Fibroblast of villous mesenchyme (primary cell): ENCODE measurements at places on chromosomes 11 and 22.

GRCh38 chr11:8390851-8391612 is 127.4 kb upstream of the LMO1 start:
- DNase-seq = no peak

GRCh38 chr11:119377112-119377901 is 4.2 kb downstream of the USP2 start:
- no peak for DNase-seq

- no peak for DNase-seq
Measured at GRCh38 chr22:42083119-42083518, 3.6 kb downstream of the SMDT1 start.

- DNase-seq = no peak
Measured at GRCh38 chr11:122664188-122664587, 8.7 kb downstream of the UBASH3B start.

GRCh38 chr11:30360741-30361140 is 37.8 kb downstream of the ARL14EP start:
- no peak for DNase-seq

GRCh38 chr11:85827748-85828639 is 17.1 kb upstream of the SYTL2 start:
- peak; percentile 94 for DNase-seq

DNA sequence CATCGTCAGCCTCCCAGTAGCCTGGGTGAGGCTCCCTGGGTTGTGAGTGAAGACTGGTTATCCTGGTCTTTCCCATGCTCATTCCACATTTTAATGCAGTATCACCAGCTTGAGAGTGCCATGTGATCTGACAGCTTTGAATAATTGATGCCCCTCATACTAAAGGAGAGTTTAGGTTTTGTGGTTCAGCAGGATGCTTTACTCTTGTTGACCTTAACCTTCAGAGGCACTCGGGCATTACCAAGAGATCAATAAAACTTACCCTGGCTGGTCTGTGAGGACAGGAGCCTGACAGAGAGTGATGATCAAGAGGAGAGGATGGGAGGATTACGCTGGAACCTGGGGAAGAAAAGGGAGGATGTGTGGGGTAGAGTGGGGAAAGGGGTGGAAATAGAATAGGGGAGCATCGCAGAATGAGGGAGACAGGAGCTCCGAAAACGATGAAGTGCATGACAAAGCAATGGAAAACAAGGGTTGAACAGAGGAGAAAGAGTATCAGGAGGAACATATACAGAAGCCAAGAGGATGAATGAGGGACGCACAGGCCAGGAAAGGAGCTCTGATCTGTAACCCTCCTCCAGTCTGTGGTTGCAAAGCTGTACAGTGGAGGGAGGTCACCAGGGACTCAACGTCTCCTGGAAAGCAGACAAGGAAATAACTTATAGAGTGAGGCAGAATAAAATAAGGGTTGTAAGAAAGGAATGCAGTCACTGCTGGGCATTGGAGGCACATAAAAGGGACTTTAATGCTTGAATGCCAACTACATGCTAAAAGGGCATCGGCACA is 594.5 kb downstream of the NTM start:
- DNase-seq = no peak

GRCh38 chr11:134164490-134165370 is 59.0 kb downstream of the NCAPD3 start:
- no peak for DNase-seq

GRCh38 chr11:6357222-6357621 is 33.1 kb upstream of the SMPD1 start:
- peak; percentile 76 for DNase-seq

DNA sequence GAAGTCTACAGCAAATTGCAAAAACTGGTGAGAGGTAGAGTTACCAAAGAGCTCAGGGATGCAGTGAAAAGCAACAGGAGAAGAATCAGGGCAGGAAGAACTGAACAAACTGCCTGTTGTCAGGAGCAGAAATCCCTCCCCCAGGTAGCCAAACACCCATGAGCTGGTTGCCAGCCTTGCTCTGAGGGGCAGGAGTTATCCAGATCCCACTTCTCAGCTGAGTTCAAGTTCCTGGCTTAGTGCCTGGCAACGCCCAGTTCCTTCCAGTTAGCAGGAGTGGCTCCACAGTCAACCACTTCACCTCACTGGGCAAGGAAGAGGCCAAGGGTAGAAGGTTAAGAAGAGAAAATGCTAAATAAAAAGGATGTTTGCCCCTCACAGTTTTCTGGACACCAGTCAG is 1.9 kb upstream of the MPZL2 start:
- no peak for DNase-seq

- DNase-seq = peak; percentile 81
Measured at GRCh38 chr11:14764579-14765527, 121.2 kb downstream of the PDE3B start.

GRCh38 chr11:94884376-94884775 is 89.0 kb downstream of the CWC15 start:
- no peak for DNase-seq

GRCh38 chr22:21013657-21014201 is 1.2 kb upstream of the P2RX6 start:
- no peak for DNase-seq

DNA sequence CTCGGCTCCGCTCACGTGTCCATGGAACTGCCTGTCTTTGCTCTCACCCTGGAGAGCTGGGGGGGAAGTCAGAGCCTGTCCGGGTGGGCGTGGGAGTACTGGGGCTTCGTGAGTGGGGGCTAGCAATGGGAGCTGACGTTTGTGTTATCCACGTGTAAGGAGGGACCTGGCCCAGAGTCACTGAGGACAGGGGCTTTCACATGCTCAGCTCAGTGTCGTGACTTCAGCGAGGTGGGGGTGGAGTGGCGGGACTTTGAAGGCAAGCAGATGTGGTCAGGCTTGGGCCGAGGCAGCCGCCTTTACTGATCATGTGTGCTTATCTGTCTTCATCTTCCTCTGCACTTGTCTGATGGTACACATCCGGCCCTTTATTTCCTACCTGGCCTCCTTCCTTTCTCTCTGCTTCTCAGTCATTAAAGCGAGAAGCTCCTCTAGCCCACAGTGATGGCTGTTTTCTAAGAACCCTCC is 113.1 kb upstream of the NNMT start:
- no peak for DNase-seq

DNA sequence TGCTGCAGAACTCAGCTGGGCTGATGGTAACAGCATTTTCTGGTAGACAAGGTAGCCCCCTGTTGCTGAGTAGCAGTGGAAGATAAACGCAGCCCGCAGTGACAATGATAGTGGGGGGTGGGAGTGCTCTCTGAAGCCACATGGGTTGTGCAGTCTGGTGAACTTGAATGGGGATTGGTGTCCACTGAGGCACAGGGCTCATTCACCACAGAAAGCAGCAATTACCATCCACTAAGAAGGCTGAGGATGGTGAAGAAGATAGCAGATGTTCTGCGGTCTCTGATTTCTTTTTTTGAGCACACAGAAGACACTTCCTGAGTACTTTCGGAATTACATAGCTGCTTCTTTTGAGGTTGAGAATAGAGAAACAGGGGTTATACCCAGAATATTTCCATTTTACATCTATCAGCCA is 150.3 kb downstream of the LRRC4C start:
- DNase-seq = no peak

DNA sequence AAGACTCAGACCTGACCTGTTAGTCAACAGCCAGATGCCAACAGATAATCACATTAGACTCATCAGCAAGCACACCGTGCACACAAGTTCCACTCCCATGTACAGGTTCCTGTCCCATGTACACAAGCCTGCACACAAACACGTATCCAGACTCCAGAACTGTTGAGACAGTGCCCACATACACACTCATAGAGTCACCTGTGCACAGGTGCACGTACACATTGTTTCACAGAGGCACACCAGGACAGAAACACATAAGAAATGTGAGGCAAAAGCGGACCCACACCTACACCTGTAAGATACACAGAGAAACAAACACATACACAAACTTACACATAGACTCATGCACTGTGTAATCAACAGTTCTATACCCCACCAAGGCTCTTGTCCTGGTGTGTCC is 2.7 kb upstream of the ZNF74 start:
- DNase-seq = no peak

DNA sequence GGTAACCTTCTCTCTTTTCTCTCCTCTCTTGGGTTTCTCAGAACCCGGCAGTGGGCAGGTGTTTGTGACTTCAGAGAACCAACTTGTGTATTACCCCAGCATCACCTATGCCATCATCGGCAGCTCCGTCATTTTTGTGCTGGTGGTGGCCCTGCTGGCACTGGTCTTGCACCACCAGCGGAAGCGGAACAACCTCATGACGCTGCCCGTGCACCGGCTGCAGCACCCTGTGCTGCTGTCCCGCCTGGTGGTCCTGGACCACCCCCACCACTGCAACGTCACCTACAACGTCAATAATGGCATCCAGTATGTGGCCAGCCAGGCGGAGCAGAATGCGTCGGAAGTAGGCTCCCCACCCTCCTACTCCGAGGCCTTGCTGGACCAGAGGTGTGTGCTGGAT is 62.2 kb downstream of the COMMD9 start:
- no peak for DNase-seq

- peak; percentile 45 for DNase-seq
Measured at GRCh38 chr22:30047364-30047738, 32.9 kb upstream of the HORMAD2 start.

DNA sequence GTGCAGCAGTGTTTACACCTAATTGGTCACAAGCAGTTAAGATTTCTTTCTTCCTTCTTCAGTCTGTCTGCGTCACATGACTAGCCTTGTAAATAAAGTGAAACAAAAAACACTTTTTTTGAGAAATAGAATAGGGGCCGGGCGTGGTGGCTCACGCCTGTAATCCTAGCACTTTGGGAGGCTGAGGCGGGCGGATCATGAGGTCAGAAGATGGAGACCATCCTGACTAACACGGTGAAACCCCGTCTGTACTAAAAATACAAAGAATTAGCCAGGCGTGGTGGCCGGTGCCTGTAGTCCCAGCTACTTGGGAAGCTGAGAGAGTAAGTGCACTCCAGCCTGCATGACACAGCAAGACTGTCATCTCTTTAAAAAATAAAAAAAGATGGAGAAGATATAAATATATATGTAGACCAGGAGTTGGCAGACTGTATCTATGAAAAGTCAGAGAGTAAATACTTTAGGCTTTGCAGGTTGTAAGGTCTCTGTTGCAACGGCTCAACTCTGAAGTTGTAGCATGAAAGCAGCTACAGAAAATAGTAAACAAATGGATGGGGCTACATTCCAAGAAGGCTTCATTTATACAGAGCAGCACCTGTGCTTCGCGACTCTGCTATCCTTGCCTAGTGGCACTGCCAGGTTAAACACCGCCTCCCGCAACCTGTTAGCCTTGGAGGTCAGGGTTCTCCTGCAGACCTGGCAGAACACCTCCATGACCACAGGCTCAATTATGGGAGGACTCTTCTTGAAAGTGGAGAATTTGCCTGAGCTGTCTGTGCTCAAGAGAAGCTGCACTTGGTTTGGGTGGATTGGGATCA is 55.9 kb downstream of the PPP6R2 start:
- peak; percentile 14 for DNase-seq

GRCh38 chr11:69310934-69311766 is 17.2 kb downstream of the MYEOV start:
- no peak for DNase-seq

DNA sequence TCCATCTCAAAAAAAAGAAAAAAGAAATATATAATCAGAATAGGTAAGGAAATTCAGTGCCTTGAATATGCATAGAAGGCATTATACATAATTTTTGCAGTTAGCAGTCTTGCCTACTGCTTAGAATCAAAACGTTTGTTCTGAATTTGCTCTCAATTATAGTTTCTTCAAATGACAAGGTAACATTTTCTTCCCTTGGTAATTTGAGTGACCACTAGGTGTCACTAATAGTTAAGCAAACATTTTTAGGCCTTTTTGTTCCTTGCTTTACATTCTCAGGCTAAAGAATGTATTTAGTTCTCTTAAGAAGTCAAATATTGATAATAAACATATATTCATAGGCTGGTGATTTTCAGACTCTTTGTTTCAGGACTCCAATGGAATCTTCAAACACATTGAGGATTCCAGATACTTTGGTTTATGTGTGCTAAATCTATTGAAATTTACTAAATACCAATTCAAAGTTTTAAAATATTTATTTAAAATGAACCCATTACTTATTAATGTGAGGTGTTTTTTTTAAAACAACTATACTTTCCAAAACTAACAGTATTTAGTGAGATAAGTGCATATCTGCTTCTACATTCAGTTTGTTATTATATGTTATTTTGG is 55.0 kb upstream of the DEPDC7 start:
- peak; percentile 72 for DNase-seq

DNA sequence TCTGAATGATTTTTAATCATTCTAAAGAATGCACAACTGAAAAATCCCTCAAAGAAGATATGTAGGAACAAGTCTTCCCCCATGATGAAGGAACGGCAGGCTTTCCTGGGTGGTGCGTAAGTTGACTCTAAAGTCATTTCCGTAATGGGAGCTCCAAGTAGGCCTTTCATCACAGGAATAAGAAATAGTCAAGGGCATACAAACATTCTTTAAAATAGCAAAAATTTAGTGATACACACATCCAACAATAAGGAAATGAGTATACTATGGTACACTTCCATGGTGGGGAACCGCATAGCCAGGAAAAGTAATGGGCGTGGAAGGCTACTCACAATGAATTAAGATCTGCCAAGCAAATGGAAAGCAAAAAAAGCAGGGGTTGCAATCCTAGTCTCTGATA is 10.7 kb downstream of the CD59 start:
- DNase-seq = no peak

DNA sequence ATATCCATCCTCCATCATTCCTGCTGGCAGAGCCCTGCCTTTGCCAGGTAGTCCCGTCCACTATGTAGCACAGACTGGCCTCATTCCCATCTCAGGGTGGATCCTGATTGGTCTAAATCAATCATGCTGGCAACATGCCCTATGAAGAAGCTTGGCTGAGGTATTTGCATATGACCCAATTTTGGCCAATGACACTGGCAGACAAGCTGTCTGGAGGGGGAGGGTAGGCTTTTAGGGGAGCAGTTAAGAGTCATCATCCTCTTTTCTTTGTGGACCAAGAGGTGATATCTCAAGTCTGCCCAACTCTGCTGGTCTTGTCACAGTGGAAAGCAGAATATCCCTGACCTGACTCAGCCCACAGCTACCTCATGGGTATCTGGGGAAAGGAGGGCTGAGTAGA is 5.1 kb downstream of the CCDC89 start:
- no peak for DNase-seq

DNA sequence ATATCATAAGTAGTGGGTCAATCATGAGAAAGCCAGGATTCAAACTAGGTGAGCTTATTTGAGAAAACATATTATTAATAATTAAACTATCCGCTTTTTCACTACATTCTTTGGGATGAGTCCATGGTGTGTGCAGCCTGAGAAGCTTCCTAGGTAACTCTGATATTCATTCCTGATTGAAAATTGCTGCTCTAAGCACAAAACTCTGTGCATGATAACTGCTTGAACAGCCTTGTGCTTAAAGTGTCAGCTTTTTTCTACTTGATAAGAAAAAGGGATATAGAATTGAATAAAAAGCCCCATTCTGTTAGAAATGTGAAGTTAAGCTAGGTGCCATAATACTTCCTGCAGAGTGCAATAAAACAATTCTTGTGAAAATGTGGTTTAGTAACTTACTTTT is 343.5 kb upstream of the LUZP2 start:
- no peak for DNase-seq

DNA sequence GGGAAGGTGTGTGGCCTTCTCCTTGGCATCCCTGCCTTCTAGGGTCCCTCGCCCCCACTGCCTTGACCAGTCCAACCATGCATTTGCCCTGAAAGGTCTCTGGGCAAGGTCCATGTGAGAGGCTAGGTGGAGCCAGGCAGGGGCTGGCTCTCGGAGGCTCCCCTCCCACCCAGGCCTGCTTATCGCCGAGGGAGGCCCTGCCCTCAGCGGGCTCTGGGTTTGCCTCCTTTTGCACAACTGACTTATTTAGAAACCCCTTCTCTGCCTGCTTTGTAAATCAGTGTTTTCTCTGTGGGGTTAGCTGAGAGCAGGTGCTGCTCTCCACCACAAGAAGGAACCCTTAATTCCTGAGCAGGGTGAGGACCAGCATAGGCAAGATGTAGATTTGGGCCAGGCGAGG is 47.7 kb downstream of the CD82 start:
- no peak for DNase-seq
